Gastroesophageal sphincter (tissue), 4 donors: ENCODE measurements at places on chromosomes 3 and 15. TPM values are rescaled to one million over a fixed set of nuclear protein-coding genes. Genes with fewer than 3 reads are reported as not detected.

GRCh38 chr3:49199239-49199899 lies 28.0 kb downstream of the KLHDC8B start:
- peak; percentile 98 for ATAC-seq

GRCh38 chr15:101361418-101361817 lies 66.4 kb upstream of the SNRPA1 start:
- no peak for ATAC-seq

DNA sequence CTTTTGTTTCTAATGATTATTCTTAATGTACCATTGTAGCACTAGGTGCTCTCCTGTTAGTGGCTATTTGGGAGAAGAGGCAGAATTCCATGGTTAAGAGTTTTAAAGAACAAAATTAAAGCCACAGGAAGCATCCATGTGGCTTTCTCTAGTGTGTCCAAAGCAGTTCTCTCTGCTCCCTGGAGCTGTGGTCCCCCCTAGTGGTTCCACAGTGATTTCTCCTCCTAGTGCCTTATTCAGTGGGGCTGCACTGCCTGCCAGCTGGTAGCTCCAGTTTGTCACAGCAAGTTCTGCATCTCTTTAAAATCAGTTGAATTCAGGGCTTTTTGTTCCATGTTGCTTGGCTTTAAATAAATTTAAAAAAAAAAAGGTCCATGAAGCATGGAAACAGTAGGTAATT lies 39.6 kb upstream of the FAM98B start:
- peak; percentile 77 for ATAC-seq

DNA sequence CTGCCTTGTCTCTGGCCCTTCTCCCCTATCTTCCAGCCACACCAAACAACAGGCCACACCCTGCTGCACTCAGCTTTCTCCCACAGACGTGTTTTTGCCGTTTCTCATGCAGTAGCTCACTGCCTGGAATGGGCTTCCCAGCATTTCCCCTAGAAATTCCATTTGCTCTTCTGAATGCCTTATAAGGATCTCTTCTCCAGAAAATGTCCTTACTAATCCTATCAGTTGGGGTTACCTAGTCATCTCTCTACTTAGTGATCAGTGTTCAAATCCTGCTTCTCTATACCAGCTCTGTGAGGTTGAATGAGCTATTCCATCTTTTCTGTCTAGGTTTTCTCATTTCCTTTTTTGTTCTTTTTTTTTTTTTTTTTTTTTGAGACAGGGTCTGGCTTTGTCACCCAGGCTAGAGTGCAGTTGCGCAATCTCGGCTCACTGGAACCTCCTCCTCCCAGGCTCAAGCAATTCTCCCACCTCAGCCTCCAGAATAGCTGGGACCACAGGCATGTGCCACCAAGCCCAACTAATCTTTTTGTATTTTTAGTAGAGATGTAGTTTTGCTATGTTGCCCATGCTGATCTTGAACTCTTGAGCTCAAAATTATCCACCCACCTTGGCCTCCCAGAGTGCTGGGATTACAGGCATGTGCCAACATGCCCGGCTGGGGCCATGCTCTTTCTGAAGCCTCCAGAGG lies 98.2 kb upstream of the CHD2 start:
- no peak for ATAC-seq

DNA sequence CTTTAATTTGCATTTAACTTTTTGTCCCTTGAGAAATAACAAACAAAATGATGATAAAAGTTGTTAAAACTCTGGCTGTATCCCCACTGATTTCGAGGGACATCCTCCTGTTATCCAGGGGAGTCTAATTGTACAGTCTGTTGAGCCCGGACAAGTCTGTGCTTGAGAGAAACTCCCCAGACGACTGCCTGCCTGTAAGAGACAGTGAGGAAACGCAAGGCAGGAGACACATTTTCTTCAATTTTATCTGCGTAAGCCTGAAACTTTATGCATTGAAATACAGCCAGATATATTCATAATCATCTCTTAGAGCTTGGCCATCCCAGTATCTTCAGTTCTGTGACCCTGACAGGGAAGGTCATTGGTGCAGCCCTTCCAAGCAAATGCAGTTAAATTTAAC lies 97.7 kb downstream of the ROBO2 start:
- no peak for ATAC-seq

GRCh38 chr15:101492766-101493692 lies 3.5 kb upstream of the PCSK6 start:
- ATAC-seq = no peak

- no peak for ATAC-seq
Measured at GRCh38 chr15:74893627-74894026, 3.8 kb downstream of the MPI start.

The METTL6 gene
- total RNA-seq = 11.3 TPM

The BDH1 gene
- 16.2 TPM for total RNA-seq

GRCh38 chr3:189772584-189772983 lies 141.4 kb downstream of the TP63 start:
- ATAC-seq = no peak

DNA sequence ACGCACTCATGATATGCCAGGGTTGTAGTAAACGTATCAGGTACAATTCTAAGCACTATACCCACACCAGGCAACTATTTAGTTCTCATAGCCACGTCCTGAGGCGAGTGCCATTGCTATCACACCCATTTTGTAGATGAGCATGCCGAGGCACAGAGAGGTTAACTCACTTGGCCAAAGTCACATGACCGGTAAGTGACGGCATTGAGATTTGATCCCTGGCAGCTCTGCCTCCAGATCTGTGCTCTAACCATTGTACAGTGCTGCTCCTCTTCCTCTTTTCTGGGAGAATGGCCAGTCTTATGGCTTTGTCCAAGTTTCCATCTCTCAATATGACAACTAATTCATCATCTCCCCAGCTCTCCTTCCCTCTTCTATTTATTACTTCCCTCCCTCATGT lies 18.9 kb upstream of the ATP2B2 start:
- ATAC-seq = no peak

GRCh38 chr15:77084436-77084835 lies 13.5 kb upstream of the TSPAN3 start:
- ATAC-seq = no peak

- ATAC-seq = no peak
Measured at GRCh38 chr3:44000586-44000985, 241.1 kb upstream of the TOPAZ1 start.

DNA sequence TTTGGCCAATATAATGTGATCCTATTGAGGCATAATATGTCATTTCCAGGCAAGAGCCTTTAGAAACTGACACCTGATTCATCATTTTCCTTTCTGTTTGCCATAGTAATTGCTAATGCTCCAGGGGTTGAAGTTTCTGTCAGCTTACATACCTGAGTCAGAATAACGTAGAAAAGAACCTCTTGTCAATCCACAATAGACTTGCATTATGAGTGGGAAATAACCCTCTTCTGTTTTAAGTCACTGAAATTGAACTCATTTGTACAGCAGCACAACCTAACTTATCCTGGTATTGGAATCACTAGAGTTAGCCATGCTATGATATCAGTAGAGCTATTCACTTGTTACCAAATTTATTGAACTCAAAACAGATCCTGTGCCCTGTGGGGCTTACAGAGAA lies 101.7 kb upstream of the TP63 start:
- no peak for ATAC-seq

- no peak for ATAC-seq
Measured at GRCh38 chr3:110932567-110932966, 139.0 kb upstream of the NECTIN3 start.

DNA sequence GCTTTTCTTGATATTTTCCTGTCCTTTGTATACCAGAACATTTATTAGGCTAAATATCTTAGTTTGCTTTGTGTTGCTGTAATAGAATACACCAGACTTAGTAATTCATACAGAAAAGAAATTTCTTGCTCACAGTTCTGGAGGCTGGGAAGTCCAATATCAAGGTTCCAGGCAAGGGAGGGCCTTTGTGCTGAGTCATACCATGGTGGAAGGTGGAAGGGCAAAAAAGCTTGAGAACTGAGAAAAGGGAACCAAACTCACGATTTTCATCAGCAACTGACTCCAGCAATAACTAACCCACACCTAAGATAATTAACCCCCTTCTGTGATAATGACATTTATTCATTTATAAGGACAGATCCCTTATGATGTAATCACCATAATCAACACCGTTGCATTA lies 496.9 kb upstream of the SUCLG2 start:
- ATAC-seq = no peak

- ATAC-seq = no peak
Measured at GRCh38 chr3:54696313-54696712, 231.5 kb downstream of the LRTM1 start.

The A4GNT gene
- total RNA-seq = not detected

- ATAC-seq = no peak
Measured at GRCh38 chr3:102074946-102075345, 225.6 kb downstream of the NFKBIZ start.

DNA sequence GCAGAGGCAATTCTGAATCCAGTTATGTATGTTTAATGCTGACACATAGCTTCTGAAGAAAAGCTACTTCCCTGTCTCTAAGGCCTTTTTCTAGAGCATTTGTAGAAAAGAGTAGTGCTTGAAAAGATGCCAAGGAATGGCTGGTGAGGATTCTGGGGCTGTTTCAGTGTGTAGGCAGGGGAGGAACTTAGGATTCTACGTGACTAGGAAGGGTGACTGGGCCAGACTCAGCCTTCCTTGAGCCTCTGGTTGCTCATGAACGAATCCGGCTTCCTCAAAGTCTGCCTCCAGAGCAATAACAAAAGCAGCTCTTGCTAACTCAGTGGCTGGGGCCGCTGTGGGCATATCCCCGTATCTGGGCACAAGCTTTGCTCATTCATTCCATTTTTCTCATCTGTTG lies 104.8 kb upstream of the WNT5A start:
- peak; percentile 16 for ATAC-seq

- ATAC-seq = no peak
Measured at GRCh38 chr3:67458408-67458807, 196.0 kb downstream of the SUCLG2 start.

The SNTN gene
- total RNA-seq = not detected

The REC114 gene
- total RNA-seq = not detected

The COL6A5 gene
- total RNA-seq = not detected

- no peak for ATAC-seq
Measured at GRCh38 chr3:10549617-10550230, 44.3 kb upstream of the ATP2B2 start.
